ENCODE measurements at places on chromosomes 7 and 10. TPM values are rescaled to one million over a fixed set of nuclear protein-coding genes. Genes with fewer than 3 reads are reported as not detected.

The BLNK gene
- 2.3 TPM for total RNA-seq

The MUC12 gene
- total RNA-seq: not detected

The PGAM1 gene
- 142 TPM for total RNA-seq

The BTBD16 gene
- total RNA-seq: not detected

The NACAD gene
- total RNA-seq: 7.8 TPM

DNA sequence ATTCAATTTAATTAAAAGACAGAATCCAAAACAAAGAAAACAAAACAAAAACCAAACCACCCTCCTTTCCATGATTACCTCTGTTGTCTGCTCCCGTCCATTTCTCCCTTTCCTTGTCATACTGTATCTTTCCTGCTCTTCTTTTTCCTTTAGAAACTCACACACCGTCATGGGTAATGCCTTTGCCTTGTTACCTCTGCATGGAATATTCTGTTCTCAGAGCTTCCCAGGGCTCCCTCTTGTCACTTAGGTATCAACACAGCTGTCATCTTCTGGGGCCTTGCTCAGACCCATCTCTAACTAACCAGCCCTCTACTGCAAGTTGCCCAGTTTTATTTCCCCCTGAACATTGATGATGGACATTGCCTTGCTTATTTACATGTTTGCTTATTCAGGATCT is 30.2 kb upstream of the GIMAP8 start:
- H3K27ac ChIP-seq: no peak overlapping the region
- H3K27me3 ChIP-seq: no peaks in the 10 kb centered on the region
- DNase-seq: no peak
- no peaks in the 10 kb centered on the region for H3K36me3 ChIP-seq
- H3K4me1 ChIP-seq: no peaks in the 10 kb centered on the region

DNA sequence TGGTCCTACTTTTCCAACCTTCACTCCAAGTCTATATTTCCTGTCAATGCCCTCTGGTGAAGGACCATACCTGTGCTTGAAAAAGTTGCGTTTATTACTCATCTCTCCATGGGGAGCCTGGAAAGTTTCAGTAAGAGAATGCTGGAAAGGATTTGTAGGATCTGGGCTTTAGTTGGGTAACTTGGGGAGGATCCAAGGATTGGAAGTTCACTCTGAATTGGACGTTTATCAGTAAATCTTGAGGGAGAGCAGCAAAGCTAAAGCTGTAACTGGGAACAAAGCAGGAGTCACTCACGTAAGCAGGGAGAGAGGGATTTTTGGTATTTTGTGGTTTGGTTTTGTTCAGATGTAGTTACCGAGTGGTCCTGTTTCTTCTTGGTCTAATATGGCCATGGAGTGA is 51.4 kb upstream of the NPVF start:
- no peak overlapping the region for H3K27ac ChIP-seq
- no peaks in the 10 kb centered on the region for H3K4me1 ChIP-seq
- H3K4me3 ChIP-seq: no peak overlapping the region
- H3K36me3 ChIP-seq: no peaks in the 10 kb centered on the region
- no peaks in the 10 kb centered on the region for H3K27me3 ChIP-seq

- no peaks in the 10 kb centered on the region for H3K27me3 ChIP-seq
- no peak overlapping the region for H3K4me3 ChIP-seq
- no peak for DNase-seq
- no peaks in the 10 kb centered on the region for H3K36me3 ChIP-seq
Observed at GRCh38 chr7:157014635-157015555, 4.4 kb upstream of the MNX1 start.

DNA sequence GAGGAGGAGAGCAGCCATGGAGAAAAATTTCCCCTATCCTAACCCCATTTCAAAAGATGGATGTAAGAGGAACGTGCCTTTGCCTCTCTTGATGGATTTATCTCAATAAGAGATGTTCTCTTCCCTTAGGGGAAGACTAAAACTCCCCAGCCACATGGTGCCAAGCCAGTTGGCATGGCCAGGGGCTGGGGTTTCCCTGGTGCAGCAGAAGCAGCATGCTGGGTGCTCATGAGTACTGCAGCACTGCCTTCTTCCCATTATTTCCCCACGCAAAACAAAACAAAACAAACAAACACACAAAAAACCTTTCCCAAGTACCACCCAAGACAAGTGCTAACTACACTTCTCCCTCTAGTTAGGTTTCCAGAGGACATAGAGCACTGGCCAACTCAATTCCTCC is 97.2 kb downstream of the DOCK4 start:
- H3K27me3 ChIP-seq: no peaks in the 10 kb centered on the region
- DNase-seq: no peak
- peak overlapping the region; percentile 14 for H3K27ac ChIP-seq

DNA sequence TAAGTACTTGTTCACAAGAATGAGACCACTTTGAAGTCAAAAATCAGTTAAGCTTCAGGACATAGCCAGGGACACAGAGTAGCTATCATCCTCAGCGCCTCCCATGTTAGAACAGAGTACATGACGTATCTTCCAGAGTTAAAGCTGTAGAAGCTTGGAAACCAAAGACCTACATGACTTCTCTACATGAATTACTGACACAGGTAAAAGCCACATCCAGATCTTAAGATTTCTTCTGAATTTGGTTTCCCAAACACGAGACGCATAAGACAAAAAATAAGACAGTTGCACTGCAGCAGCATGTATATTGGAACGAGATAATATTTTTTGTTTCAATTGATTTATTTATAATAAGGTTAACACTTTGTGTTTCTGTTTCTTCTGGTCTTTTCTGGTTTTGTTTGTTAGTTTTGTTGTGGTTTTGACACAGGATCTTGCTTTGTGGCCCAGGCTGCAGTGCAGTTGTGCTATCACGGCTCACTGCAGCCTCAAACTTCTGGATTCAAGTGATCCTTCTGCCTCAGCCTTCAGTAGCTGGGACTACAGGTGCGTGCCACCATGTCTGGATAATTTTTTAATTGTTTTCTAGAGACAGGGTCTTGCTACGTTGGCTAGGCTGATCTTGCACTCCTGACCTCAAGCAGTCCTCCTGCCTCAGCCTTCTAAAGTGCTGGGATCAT is 10.2 kb upstream of the EPC1 start:
- no peak overlapping the region for H3K4me3 ChIP-seq
- DNase-seq: no peak
- no peak overlapping the region for H3K27ac ChIP-seq
- no peaks in the 10 kb centered on the region for H3K27me3 ChIP-seq
- H3K36me3 ChIP-seq: no peaks in the 10 kb centered on the region

DNA sequence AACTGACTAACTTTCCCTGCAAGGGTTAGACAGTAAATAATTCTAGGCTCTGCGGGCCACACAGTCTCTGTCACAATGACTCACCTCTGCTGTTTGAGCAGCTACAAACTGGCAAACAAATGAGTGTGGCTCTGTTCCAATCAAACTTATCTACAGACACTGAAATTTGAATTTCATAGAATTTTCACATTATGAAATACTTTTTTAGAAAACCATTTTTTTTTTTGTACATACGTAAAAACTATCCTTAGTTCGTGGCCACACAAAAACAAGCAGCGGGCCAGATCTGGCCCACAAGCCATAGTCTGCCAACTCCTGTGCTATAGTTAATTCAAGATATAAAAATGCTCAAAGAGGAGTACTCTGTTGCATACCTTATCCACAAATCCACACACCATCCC is 32.6 kb downstream of the PIP4K2A start:
- DNase-seq: no peak
- H3K4me1 ChIP-seq: peaks cover 27% of the 10 kb centered on the region
- no peak overlapping the region for H3K27ac ChIP-seq

GRCh38 chr7:27210441-27211083 is 10.7 kb upstream of the HOXA13 start:
- H3K36me3 ChIP-seq: no peaks in the 10 kb centered on the region
- H3K4me1 ChIP-seq: no peaks in the 10 kb centered on the region
- no peak overlapping the region for H3K4me3 ChIP-seq

GRCh38 chr10:91694170-91694794 is 61.4 kb upstream of the PPP1R3C start:
- H3K36me3 ChIP-seq: no peaks in the 10 kb centered on the region
- peaks cover 7% of the 10 kb centered on the region for H3K4me1 ChIP-seq
- H3K27me3 ChIP-seq: no peaks in the 10 kb centered on the region
- DNase-seq: no peak

- no peaks in the 10 kb centered on the region for H3K4me1 ChIP-seq
- no peaks in the 10 kb centered on the region for H3K27me3 ChIP-seq
Observed at GRCh38 chr7:111796671-111797070, 234.4 kb upstream of the IMMP2L start.

DNA sequence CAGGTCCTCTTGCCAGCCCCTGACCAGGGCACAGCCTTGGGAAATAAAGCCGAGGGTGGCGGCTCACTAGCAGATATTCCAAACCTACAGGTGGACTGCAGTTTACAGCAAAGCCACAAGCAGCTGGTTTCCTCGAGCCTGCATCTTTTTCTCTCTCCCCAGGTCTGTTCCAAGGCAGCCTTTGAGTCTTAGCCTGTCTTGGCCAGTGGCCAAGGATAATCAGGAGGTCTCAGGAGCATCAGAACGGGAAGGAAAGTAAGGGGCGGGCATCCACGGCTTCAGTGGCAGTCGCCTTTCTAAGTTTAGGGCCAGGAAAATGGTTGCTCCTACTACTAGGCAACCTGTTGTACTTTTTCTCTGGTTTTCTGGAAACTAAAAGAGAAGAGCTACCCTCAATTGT is 219.7 kb upstream of the ZMIZ1 start:
- no peaks in the 10 kb centered on the region for H3K36me3 ChIP-seq
- no peaks in the 10 kb centered on the region for H3K27me3 ChIP-seq
- no peak overlapping the region for H3K27ac ChIP-seq
- DNase-seq: no peak
- H3K4me1 ChIP-seq: peaks cover 16% of the 10 kb centered on the region

DNA sequence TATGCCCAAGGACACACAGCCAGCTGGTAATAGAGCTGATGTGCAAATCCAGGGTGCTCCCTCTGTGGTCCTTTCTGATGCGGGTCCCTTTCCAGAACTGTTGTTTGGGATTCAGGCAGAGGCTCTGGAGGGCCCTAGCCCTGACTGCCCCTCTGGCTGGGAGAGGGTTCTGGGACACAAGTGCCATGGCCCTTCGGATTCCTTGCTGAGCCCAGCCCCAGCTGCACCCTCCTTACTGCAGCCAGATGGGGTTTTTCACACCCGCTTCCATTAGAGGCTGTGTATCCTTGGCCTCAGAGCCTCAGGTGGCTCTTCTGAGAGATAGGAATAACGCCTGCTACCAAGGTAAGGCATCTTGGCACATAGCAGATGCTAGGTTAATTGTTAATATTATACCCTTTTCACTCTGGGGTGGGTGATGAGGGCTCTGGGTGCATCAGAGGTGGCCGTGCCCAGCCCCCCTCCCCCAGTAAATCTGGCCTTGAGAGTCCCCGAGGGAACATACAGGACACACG is 89.8 kb upstream of the LRRC4 start:
- no peak overlapping the region for H3K27ac ChIP-seq
- H3K36me3 ChIP-seq: no peaks in the 10 kb centered on the region
- no peaks in the 10 kb centered on the region for H3K4me1 ChIP-seq

- H3K36me3 ChIP-seq: no peaks in the 10 kb centered on the region
- H3K4me1 ChIP-seq: no peaks in the 10 kb centered on the region
- DNase-seq: no peak
- H3K27me3 ChIP-seq: no peaks in the 10 kb centered on the region
- no peak overlapping the region for H3K4me3 ChIP-seq
Observed at GRCh38 chr7:18276380-18276779, 219.2 kb upstream of the HDAC9 start.

GRCh38 chr7:16929146-16929762 is 47.5 kb upstream of the AGR3 start:
- no peaks in the 10 kb centered on the region for H3K36me3 ChIP-seq
- no peak for DNase-seq
- no peak overlapping the region for H3K27ac ChIP-seq
- no peak overlapping the region for H3K4me3 ChIP-seq

GRCh38 chr10:5545778-5546710 is 21.3 kb downstream of the CALML3 start:
- DNase-seq: peak; percentile 54
- H3K27me3 ChIP-seq: no peaks in the 10 kb centered on the region
- no peak overlapping the region for H3K4me3 ChIP-seq
- H3K4me1 ChIP-seq: peaks cover 31% of the 10 kb centered on the region

- DNase-seq: no peak
- H3K27me3 ChIP-seq: no peaks in the 10 kb centered on the region
- peaks cover 11% of the 10 kb centered on the region for H3K4me1 ChIP-seq
- H3K4me3 ChIP-seq: no peak overlapping the region
- H3K27ac ChIP-seq: peak overlapping the region; percentile 84
Observed at GRCh38 chr10:112374724-112375541, 1.0 kb downstream of the ACSL5 start.

- no peak for DNase-seq
- H3K4me3 ChIP-seq: no peak overlapping the region
- peaks cover 5% of the 10 kb centered on the region for H3K36me3 ChIP-seq
- H3K27ac ChIP-seq: no peak overlapping the region
Observed at GRCh38 chr10:123746942-123747341, 80.8 kb downstream of the GPR26 start.

GRCh38 chr7:108292541-108292940 is 162.4 kb upstream of the LAMB4 start:
- no peak for DNase-seq
- no peak overlapping the region for H3K27ac ChIP-seq
- no peak overlapping the region for H3K4me3 ChIP-seq
- H3K4me1 ChIP-seq: no peaks in the 10 kb centered on the region
- no peaks in the 10 kb centered on the region for H3K27me3 ChIP-seq
- no peaks in the 10 kb centered on the region for H3K36me3 ChIP-seq

DNA sequence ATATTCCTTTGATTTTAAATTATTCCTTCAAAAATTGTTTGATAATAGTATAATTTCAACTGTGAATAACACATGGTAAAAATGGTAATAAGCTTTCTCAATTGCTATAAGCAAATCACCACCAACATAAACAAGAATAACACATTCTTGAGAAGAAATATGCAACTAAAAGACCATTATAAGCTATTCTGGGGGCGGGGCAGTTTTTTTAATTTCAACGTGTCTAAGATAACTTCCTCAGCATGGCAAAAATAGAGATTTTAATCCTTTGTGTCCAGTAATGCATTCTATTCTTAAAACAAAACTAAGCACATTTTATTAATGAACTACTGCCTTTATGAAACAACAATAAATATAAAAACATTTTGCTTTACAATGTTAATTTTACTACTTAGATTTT is 1.5 kb downstream of the DNAJC12 start:
- no peaks in the 10 kb centered on the region for H3K27me3 ChIP-seq
- no peaks in the 10 kb centered on the region for H3K4me1 ChIP-seq
- no peak for DNase-seq
- H3K36me3 ChIP-seq: no peaks in the 10 kb centered on the region
- H3K27ac ChIP-seq: no peak overlapping the region

DNA sequence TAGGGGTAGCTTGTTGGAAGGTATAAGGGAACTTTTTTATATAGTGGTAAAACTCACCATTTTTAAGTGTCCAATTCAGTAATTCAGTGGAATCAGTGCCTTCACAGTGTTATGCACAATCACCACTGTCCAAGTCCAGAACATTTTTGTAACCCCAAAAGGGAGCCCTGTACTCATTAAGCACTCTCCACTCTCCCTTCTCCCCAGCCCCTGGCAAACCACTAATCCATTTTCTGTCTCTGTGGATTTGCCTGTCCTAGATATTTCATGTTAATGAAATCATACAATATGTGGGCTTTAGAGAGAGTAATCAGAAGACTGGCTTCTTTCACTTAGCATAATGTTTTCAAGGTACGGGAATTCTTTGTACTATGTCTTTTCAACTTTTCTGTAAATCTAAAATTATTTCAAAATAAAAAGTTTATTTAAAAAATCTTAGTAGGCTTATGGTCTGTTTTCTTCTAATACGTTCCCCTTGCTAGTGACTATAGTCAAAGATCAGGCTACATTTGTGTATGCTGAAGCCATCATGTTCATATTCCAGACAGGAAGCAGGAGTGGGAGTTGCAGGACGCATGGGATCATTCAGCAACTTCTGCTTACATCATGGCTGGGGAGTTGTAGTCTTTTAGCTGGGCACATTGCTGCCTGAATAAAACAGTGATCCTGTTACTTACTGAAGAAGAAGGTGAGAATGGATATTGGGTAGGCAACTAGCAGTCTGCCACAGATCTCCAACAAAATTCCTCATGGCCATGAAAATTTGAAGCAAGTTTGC is 35.4 kb upstream of the TAX1BP1 start:
- H3K36me3 ChIP-seq: no peaks in the 10 kb centered on the region
- H3K27ac ChIP-seq: no peak overlapping the region
- DNase-seq: no peak
